Stimulated activated CD8-positive, alpha-beta memory T cell treated with anti-CD3 and anti-CD28 coated beads, Interleukin-2, amount 100 ng/mL, for 48 hours (primary cell): ENCODE measurements at places on chromosomes 6 and 20.

DNA sequence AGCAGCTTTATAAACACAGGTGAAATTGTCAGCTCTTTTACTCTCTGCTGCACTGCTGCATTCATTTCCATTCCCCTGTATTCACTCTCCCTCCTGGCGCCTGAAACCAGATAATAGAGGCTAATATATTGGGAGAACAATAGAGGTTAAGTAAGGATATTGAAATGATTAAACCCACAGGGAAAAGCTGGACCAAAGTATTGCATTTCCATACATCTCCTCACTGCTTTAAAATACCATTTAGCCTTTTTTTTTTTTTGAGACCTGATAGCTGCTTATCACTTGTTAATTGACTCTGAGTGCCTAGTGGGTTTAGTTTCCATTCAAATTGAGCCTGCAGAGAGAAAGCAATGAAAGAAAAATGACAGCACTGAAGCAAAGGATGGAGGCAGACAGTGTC, 540.5 kb upstream of the IMPG1 start:
- no peak for DNase-seq

- no peak for DNase-seq
These were observed 36.7 kb downstream of the F13A1 start for GRCh38 chr6:6283746-6284145.

DNA sequence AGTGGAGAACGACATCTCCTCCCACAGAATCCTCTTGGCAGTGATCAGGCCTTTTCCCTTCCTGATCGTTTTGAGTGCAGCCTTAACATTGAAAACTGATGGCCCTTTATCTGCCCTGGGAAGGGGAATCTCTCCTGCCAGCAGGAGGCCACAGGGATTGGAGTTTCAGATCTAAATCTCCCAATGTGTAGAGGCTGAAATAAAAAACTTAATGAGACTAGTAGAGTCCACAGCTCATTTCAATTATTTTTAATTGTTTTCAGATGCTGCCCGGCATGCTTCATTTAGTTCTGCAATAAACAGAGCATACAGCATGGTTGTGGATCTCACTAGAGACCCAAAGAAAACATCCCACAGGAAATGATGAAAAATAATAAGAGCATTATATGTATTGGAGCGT, 662.2 kb upstream of the HS3ST5 start:
- no peak for DNase-seq

DNA sequence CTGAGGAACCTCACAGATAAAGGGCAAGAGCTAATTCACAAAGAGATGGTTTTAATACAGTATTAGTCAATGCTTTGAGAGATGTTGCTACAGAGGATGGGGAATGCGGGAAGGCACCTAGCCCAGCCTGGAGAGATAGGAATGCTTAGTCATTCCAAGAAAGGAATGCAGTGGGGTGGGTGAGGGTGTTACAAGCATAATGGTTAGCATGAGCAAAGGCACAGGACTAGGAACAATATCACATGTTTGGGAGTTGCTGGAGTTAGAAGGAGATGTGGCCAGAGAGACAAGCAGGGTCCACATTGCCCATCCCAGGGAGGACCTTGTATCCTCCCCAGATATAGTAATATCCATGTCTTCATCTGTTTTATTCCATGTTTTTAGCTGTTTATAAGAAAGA, 107.0 kb upstream of the OGFRL1 start:
- no peak for DNase-seq

GRCh38 chr20:36306553-36307411, 643 bp downstream of the DLGAP4 start:
- DNase-seq = no peak

GRCh38 chr6:69594405-69594804, 202.4 kb downstream of the LMBRD1 start:
- no peak for DNase-seq

- no peak for DNase-seq
These were observed 2.6 kb downstream of the COL19A1 start for GRCh38 chr6:69868961-69869360.

DNA sequence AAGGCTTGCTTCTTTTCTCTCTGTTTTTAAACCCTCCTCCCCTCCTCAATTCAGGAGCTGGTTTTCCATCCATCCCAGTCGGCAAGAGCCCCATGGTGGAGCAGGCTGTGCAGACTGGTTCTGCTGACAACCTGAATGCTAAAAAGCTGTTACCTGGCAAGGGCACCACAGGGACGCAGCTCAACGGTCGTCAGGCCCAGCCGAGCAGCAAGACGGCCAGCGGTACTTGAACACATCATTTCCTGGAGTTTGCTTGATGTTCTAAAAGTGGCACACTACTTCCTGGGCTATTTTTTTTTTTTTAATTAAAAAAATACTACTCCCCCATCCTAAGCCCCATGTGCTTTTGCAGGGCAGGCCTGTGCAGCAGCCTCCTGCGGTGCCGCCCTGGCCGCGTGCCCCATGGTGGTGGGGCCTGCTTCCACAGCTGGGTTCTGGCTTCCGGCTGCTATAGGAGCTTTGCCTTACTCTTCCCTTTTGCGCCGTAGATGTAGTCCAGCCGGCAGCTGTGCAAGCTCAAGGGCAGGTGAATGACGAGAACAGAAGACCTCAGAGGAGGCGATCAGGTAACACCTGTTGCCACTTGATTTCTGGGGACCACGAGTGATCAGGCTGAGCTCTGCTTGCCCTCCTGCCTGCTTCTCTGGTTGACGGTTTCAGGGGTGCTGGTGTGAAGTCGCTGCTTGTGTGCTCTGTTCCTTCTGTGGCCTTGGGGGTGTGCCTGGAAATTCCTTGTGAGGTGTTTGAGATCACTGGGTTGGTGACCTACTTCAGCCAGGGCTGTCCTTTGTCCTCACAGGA, 7.7 kb downstream of the LSM14B start:
- DNase-seq = no peak

- no peak for DNase-seq
These were observed 27.7 kb upstream of the EDN1 start for GRCh38 chr6:12262236-12263061.

GRCh38 chr6:97203343-97203742, 79.7 kb downstream of the MMS22L start:
- no peak for DNase-seq

DNA sequence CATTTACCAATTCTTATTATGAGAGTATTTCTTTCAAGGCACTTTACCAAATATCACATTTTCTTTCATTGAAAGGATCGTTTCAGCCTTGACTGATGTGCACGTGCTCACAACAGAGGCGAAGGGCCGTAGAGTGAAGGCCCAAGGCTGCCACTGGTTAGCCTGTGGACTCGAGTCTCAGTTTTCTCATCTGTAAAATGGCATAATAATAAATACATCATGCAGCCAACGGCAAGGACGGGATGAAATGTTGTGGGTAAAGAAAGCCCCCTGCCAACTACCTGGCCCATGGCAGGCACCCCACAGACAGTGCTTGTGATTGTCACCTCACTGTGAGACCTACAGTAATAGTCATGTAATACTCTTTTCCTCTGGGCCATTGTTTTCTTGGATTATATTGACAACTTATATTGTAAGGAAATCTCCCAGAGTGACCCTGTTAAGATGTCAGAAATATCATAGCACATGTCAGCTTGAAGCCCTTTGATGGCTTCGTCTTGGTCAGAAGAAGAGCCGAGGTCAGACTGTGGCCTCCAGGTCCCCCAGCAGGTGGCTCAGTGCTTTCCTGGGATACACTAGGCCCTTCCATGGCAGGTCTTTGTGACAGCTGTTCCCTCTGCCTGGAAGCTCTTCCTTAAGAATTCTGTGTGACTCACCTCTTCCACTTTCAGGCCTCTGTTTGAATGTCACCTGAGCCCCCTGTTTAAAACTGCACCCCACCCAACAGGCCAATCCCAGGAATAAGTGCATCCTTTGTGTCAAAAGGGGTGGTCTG, 36.3 kb downstream of the FAM50B start:
- DNase-seq = no peak

- no peak for DNase-seq
These were observed 58.9 kb downstream of the IPCEF1 start for GRCh38 chr6:154297721-154298120.

DNA sequence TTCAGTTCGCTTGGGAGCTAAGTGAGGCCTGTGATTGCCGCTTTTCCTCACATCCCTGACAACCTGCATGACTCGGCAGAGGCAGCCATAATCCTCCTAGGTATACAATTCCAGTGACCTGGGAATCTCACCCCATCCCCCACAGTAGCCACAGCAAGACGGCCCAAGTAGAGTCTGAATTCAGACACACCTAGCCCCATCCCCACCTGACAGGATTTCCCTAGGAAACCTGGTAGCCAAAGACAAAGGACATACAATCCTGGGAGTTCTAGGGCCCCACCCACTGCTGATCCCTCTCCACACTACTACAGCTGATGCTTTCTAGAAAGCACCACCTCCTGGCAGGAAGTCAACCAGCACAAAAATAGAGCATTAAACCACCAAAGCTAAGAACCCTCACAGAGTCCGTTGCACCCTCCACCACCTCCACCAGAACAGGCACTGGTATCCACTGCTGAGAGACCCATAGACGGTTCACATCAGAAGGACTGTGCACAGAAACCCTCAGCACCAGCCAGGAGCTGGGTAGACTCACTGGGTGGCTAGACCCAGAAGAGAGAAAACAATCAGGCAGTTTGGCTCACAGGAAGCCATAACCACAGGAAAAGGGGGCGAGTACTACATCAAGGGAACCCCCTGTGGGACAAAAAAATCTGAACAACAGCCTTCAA, 17.9 kb upstream of the RUNX2 start:
- DNase-seq = peak; percentile 1

GRCh38 chr20:8571611-8572010, 439.5 kb downstream of the PLCB1 start:
- no peak for DNase-seq

DNA sequence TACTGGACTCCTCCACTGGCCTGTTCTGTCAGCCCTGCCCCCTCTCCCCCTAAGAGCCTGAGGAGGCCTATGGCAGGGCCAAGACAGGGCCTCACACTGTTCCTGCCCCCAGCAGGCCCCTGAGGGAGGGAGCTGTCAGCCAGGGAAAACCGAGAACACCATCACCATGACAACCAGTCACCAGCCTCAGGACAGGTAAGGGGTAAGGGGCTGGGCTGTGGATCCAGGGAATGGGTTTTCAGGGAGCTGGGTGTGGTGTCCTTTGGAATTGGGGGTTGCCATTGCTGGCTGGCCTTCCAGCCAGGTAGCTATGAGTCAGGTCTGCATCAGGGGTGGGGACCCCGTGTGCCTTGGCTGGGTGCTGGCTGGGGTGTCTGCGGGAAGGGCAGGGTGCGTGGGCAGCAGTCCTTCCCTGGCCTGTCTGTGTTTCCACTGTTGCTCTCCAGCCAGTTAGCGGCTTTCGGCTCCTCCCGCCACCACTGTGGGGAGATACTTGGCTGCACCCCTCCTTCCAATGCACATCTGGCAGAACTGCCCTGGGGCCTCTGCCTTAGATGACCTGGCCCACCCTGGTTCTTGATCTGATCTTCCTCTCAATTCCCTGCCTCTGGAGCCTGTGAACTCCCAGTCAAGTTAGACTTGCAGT, 3.9 kb downstream of the SLC29A1 start:
- DNase-seq = no peak

DNA sequence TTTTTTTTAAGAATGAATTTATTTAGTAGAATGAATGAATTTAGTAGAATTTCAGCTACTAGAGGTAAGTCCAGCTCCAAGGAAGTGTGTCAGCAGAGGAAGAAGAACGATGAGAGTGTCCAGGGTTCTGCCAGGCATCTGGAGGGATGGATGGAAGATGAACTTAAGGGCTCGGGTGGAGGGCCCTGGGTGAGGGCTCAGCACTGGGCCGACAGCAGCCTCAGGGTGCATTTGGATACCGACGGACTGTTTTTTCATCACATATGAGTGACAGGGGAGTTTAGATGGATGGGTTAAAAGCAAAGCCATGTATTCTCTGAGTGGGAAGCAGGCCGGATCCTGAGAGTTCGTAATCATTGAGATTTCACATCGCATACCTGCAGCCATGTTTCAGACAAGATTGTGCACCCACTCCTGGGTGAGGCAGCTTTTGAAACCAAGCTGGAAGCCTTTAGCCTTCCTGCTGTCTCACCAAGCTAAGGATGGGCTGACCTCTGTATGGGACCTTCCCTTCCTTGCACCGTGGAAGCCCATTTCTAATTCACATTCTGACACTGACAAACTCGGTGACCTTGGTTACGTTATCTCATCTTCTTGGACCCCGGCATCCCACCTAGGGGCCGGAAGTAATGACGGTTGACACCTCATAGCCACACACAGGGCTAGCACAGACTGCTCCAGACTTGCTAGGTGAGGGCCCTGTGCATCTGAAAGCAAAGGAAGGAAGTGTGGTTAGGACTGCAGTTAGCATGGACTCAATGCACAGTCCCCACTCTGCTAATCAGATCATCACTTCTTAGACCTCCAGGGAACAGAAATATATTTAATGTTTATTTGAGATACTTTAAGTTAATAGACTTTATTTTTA, 228.5 kb downstream of the SLC24A3 start:
- DNase-seq = no peak

DNA sequence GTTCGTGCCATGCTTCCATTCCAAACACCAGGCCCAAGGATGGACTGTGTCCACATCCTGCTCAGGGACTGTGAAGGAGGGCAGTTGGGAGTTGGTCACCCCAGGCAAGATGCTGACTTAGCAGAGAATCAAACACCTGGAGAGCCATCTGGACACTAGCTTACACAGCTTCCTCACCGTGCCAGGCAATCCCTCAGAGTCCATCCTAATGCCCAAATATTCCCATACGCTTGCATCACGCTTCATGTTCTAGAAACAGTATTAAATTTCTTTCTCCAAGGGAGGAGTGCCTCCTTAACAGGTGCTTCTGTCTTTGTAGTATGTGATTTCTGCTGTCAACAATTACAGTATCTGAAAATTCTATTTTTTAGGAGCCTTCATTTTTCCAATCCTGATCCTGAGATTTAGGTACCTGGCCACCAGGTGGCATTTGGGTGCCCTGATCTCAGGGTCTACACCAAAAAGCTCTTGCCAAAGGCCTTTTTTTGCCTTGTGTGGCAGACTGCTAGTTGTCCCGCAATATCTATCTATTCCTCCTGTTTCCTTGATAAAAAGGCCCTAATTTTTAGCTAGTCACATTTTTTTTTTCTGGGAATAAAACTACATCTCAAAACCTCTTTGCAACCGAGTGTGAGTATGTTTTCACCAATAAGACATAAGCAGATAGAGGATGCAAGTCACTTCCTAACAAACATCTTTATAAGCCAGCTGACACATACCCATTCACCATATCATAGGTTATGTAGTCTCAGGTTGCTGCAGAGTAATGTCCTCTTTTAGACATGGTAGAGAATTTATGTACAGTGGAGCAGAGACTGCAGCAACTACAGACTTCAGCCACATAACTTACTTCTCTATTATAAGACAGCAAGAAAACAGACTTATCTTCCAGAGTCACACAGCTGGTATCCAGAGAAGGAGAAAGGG, 85.0 kb downstream of the PREP start:
- DNase-seq = no peak

DNA sequence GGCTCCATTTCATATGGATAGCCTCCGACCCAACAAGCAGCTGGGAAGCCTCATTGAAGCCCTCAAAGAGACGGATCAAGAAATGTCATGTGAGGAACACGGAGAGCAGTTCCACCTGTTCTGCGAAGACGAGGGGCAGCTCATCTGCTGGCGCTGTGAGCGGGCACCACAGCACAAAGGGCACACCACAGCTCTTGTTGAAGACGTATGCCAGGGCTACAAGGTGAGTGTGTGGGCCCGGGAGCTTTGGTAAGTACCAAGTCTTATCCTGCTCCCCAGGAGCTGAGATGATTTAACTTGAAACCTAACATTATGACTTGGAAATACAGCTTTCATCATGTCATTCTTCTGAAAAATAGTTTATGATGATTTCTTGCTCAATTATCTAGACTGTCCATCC, 4.1 kb downstream of the TRIM38 start:
- no peak for DNase-seq

- no peak for DNase-seq
These were observed 447.5 kb upstream of the HSF2 start for GRCh38 chr6:121951918-121952379.
